ENCODE measurements at places on chromosomes 4 and X.

DNA sequence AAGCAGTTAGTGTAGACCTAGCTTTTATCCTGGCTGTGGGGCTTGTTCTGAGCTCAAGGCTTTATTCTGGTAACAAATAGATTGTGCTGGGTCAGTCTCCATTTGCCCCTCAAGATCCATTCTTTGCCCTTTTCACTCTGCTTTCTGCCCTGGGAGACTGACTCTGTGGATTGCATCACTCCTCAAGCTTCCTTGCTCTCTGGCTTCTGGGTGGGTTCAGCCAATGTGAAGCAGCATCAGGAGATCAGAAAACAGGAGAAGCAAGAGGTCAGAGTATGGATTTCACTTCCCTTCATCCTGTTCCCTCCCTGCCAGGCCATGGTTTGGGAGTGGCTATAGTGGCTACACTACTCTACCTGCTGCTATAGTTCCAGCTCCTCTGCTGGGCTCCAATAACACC lies 184.1 kb upstream of the NDP start:
- no peak for DNase-seq

DNA sequence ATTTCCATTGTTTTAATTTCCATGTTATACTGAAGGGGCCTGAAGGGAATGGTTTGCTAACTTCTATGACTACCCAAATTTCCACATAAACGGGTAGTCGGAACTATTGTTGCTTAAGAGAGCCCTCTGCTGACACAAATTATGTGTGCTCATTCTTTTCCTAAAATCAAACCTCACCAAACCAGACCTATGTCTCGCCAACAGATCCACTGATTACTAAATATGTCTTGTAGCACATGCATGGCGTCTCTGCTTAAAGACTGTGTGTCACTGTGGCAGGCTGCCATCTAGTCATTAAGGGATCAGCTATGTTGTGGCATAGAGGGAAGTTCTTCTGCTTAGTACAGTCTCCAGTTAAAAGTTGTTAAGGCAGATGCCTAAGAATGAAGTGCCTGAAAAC lies 25.1 kb downstream of the PIR start:
- DNase-seq = no peak

- no peak for DNase-seq
Observed at GRCh38 chr4:80927420-80927819, 103.1 kb upstream of the BMP3 start.

DNA sequence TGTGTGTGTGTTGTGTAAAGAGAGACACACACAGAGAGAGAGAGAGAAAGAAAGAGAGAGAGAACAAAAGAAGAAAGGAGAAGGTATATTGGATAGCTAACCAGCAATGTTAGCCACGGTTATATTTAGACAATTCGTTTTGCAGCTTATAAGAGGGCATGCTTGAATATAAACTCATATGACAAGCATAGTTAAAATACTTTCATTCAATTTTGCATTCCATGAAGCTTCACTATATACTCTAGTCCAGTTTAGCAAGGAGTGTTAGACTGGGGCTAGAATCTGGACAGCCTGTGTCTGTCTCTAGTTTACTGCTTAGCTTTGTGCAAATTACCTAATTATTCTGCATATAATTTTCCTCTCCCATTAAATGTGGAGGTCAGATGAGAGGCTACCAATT lies 525.9 kb upstream of the ZFP42 start:
- no peak for DNase-seq
